ENCODE measurements at places on chromosomes 2 and 18.

GRCh38 chr18:26255695-26256622 is 29.7 kb downstream of the TAF4B start:
- DNase-seq, result no peak

GRCh38 chr2:223688094-223688835 is 86.1 kb upstream of the SCG2 start:
- peak; percentile 65 for DNase-seq

DNA sequence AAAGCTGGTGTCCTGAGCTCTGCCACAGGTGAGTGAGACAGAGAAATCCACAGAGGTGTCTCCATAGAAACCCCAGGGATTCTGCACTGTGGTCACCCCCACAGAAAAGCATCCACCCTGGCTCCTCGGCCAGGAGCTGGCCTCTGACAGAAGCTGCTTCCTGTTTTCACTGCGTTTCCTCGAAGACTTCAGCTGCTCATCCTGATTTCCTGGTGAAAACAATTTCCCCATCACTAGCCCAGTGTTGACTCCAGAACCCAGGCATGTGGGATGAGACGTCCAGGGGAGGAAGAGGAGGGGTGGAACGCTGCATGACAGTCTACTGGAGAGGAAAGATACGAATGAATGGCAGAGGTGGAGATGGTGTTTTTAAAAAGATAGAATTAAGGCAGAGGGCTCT is 60.3 kb upstream of the GPR45 start:
- no peak for DNase-seq

GRCh38 chr2:222033541-222033940 is 265.3 kb downstream of the PAX3 start:
- no peak for DNase-seq

GRCh38 chr2:54871457-54872107 is 148.1 kb downstream of the EML6 start:
- DNase-seq, result peak; percentile 44

DNA sequence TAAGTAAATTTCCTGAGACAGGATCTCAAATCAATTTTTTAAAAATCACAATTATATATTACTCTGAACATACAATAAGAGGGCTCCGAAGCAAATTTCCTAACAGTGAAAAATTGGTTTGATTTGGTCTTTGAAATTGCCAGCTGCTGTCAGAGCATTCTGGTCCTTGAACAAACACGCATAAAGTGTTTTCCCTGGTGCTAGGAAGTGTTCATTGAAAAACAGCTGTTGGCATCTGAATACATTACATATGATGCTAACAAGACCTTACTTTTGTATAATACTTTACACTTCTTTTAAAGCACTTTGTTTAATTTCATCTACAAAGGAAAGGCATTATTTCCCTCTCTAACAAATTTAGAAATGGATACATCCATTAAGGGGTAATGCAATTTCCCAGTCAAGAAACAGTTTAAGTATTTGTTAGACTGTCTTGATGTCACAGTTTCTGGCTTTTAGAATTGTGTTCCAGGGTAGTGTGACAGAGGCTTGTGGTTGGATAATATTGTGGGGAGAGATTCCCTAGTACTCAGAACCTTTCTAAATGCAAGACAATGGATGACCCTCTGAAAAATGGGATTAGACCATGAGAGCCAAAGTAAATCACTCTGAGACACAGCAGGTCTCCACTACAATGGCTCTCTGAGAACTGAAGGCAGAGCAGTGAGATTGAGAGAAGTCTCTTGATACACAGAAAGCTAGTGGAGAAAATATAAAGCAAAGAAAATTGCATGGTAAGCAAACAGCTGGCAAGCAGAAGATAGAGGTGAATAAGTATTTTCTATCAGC is 299.0 kb downstream of the TRIB2 start:
- DNase-seq, result no peak

- no peak for DNase-seq
Measured at GRCh38 chr2:15754703-15755099, 163.0 kb downstream of the DDX1 start.

Measured in D341Med (cell line).